Substantia nigra (tissue), 51 donors: ENCODE measurements at places on chromosomes 7 and 10.

DNA sequence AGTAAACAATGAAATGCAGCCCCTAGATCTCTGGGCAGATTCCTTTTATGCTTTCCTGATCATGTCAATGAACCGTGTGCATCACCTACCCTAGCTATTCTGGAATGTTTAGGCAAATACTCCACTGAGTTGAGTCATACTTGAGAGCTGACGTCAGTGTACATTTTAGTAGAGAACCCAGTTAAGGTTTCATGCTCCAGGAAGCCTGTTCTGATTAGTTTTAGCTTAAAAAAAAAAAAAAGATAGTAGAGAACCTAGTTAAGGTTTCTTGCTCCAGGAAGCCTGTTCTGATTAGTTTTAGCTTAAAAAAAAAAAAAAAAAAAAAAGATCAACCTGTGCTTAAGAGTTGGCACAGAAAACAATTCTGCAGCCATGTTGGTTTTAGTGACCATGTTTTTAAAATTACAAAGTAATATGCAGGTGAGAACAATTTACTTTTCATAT, 3.7 kb upstream of the MCU start:
- DNase-seq: no peak

GRCh38 chr10:131315344-131315743, 3.8 kb upstream of the TCERG1L start:
- DNase-seq: no peak

DNA sequence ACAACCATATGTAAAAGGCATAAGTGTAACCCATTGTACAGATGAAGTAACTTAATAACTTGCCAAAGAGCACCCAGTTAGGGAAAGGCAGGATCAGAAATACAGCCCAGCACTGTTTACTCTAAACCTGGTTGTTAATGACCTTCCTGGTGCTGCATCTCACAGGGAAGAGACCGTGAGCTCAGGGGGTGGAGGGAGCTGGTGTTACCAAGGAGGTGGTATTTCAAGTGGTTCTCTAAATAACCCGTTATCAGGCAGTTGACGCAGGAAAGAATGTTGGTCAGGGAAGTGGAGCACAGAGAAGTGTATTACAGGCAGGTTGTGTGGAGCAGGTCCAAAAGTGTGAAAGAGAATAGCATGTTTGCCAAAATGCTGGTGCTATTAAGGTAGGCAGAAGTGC, 4.4 kb upstream of the ST7 start:
- no peak for DNase-seq

DNA sequence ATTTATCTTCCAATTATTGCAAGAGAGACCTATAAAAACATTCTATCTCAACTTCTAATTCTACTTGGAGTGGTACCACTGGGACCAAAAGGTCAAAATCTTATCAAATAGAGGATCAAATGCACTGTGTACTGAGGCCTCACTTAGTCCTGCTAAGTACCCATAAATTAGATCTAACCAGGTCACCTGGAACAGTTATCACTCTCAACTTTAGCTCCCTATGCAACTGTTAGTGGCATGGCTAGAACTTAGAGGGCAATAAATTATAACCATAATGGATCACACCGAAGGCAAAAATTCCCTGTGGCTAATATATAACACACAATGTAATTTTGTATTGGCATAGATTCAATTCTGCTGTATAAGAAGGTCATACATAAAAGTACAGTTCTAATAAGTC, 428.9 kb downstream of the PCDH15 start:
- no peak for DNase-seq

- no peak for DNase-seq
Measured at GRCh38 chr10:33208166-33208565, 126.3 kb downstream of the NRP1 start.

- DNase-seq: no peak
Measured at GRCh38 chr10:22427101-22427500, 81.8 kb downstream of the SPAG6 start.

GRCh38 chr7:74376256-74377036, 77.3 kb upstream of the GTF2IRD1 start:
- DNase-seq: no peak

DNA sequence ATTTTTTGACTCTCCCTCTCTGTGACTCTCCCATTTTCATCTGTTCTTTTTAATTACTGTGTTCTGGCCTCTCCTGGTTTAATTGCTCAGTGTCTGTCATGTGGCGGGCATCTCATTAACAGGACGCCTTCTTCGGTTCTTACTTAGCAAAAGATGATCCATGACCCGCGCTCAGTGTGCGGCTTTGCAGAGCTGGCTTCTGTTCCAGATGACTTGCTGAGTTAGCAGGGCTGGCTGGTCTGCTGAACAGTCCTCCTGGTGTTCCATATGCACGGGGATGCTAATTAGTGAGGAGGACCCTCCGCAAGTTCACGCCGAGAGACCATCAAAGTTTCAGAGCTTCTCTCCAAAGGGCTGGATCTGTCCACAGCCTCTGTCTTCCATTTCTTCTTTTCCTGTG, 258.6 kb upstream of the MKI67 start:
- DNase-seq: no peak

- DNase-seq: no peak
Measured at GRCh38 chr7:2968616-2969397, 74.9 kb downstream of the CARD11 start.

- DNase-seq: no peak
Measured at GRCh38 chr7:107725138-107725740, 18.7 kb upstream of the CBLL1 start.

DNA sequence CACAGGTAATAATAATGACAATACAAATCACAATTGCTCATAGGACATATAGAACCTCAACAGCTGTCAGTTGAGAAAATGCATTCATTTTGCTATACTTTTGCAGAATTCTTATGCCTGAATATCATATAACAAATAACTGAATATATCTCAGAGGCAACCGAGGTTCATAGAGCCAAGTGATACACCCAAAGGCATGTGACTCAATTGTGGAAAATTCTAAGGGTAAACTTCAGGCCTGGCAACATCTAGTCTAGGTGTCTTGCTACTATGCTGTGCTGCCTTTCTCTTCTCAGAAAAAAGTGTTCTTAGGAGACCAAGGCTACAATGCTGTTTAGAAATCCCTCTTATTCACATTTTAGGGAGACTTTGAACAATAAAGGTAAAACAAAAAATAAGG, 270.7 kb downstream of the BAMBI start:
- no peak for DNase-seq

- DNase-seq: no peak
Measured at GRCh38 chr10:131653554-131654470, 247.0 kb upstream of the PPP2R2D start.

DNA sequence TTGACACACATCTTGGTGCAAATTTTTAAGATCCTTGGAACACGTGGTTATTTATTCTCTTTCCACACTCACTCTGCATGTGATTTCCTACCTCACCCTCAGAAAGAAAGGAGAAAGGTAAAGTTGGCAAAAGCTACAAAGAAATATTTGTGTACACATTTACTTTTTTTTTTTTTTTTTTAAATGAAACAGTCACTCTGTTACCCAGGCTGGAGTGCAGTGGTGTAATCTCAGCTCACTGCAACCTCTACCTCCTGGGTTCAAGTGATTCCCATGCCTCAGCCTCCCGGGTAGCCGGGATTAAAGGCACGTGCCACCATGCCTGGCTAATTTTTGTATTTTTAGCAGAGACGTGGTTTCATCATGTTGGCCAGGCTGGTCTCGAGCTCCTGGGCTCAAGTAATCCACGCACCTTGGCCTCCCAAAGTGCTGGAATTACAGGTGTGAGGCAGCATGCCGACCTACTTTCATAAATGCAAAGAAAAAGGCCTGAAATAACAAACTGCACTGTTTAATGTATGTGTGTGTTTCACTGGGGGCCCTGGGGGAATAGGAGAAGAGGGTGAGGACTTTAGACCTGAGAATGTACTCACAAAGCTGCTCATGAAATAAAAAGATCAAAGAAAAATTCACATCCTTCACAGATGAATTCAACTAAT, 71.6 kb upstream of the GRID1 start:
- DNase-seq: no peak

GRCh38 chr7:149053885-149054284, 25.6 kb upstream of the PDIA4 start:
- no peak for DNase-seq

DNA sequence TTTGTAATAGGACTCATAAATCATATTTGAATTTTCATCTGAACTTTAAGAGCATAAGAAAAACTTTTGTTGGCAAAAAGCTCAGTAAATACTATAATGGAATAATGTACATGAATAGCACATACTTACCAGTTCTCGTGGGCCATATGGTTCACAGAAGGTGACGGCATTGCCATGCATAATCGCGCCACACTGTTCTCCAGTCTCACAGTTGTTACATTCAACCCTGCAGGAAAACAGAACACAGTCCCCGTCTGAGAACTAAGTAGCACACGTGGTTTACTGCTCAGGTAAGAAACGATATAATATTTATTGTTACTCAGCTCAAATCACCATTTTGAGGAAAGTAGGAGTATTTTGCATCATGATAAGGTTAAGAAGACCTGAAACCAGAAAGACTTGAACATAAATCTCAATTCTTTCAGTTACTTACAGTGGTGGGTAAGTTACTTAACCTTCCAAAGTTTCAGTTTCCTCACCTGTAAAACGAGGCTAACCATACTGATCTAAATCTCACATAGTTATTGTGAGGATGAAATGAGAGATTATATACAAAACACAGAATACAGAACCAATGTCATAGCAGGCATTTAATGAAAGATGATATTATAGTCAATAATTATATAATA, 261.4 kb downstream of the RELN start:
- DNase-seq: no peak

DNA sequence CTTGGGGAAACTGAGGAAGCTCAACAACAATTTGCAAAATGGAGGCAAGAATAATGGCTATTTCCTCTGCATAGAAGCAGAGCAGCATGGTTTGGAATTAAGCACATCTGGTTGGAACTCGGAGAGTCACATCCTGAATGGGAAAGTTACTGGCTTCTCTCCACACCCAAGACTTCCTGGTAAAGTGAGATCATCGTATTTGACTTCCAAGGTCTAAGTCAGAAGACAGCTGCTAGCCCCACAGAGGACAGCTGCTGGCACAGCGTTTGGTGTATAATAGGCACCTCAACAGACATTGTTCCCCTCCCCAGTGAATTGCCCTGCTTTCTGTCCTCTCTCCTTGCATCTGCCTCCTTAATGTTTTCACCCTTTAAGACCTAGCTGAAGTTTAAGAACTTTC, 37.0 kb upstream of the NRF1 start:
- no peak for DNase-seq

DNA sequence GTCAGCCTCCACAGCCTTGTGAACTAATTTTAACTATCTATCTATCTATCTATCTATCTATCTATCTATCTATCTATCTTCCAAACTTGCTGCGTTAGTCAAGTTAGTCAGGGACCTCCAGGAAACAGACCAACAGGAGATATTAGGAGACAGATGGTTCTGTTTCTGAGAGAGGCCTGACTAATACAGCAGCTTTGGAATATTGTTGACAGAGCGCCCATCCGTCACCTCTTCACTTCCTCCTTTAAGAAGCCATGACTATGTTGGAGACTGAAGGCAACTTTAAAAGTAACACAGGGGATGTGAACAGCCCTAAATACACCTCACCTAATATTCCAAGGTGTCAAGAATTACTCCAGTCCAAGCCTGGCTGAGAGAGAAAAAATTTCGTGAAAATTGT, 280.9 kb upstream of the IGFBP3 start:
- no peak for DNase-seq

DNA sequence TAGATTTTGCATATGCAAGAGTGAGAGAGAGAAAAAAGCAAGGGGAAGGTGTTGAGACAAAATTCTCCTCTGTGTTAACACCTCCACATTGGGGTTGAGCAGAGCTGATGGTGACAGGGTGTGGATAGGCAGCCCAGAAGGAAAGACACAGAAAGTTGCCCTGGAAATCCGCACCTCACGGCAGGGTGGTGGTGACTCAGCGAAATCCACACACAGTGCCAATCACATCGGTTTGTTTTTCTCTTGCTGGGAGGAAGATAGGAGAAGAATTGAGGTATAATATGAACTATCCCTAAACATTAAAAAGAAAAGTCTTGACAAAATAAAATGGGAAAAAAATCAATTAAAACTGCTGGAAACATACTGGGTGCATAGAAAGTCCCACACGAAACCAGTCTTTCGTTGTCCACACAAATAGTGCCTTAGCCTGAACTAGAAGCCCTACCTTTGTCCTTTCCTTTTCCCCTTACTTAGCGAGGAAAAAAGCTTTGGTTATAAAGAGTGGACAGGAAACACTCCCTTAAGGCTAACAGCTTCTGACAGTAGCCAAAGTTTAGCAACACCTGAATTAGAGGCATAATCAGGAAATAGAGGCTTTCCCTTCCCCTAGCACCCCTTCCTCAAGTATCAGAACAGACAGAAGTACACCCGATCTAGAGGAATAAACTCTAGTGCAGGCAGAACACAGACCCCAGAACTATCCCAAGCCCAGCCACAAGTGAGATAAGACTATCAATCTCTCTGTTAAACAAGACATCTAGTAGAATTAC, 39.2 kb upstream of the DNAJC1 start:
- DNase-seq: no peak

DNA sequence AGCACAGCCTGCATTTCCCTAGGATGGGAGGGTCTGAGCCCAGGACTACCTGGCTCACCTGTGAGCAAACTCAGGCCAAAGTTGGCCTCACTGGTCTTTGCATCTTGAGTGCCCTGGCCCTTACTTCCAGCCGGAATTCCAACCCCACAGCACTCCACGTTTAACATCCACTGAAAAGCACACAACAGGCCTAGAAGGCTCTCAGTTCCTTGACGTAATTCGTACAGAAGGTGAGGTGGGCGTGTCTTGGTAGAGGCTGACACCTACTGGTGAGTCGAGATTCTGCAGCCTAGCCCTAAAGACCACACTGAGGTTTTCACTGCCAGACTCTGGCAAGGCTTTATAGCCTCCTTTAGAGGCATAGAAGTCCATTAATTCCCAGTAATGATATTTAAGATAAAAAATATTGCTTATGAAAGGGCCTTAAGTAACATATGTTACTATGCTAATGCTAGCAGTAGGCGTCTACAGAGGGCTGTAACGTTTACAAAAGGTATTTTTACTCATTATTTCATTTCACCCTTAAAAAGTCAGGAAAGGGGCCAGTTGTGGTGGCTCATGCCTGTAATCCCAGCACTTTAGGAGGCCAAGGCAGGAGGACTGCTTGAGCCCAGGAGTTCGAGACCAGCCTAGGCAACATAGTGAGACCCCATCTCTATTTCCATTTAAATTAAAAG, 95.8 kb downstream of the HIP1 start:
- no peak for DNase-seq

DNA sequence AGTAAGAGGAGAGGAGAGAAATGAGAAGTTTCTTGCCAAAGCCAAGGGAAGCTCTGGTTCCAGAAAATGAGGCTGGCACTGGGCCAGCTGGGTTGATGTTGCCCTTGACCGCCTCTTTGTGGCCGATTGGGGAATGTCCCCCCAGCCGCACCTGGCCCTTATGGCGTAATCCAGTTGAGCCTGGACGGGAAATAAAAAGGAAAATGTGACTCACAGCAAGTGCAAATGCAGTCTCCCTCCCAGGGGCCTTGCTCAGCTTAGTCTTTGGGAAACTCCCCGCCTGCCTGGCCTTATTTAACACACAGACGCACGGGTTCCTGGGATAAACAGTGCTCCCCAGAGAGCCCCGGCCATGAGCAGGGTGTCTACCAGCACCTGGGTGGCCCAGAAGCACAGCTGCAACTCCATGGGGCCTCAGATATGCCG, 174.8 kb downstream of the KIAA1217 start:
- peak; percentile 20 for DNase-seq
